ENCODE measurements at places on chromosomes 1 and 21.

- DNase-seq: peak; percentile 5
Observed at GRCh38 chr1:230979952-230980351, 1.1 kb downstream of the ARV1 start.

GRCh38 chr1:207398986-207399385 lies 55.1 kb upstream of the CR2 start:
- DNase-seq: no peak

DNA sequence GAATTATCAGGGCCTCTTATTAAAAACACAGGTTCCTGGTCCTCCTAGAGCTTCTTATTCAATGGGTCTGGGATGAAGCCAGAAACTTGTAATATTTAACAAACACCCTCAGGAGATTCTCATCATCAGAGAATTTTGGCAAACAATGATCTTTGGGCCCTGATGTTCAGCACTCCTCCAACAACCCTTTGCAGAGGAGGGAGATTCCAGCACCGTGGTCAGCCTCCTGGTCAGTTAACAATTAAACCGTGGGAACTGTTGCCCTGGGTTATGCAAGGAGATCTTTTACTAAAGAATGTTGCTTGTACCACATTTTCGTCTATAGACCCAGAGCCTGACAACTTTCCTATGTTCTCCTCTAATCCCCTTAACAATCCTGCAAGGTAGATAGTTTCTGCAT lies 294.4 kb downstream of the PLPP3 start:
- DNase-seq: no peak

DNA sequence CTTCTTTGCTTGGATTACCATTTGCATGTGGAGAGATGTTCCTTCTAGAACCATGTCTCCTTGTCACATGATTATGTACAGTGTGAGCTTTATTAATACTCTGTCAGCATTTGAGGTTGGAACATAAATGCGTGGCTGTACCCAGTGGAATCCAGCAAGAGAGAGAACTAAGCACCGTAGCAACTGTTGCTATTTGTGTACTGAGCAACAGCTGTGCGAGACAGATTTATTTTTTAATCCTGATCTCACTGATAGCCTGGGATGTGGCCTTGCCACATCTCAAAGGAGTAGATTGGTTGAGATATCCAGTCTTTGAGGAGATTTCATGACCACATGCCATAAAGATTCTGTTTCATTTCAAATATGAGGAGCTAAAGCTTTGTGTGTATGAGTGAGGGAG lies 43.4 kb downstream of the KIF1B start:
- DNase-seq: no peak

DNA sequence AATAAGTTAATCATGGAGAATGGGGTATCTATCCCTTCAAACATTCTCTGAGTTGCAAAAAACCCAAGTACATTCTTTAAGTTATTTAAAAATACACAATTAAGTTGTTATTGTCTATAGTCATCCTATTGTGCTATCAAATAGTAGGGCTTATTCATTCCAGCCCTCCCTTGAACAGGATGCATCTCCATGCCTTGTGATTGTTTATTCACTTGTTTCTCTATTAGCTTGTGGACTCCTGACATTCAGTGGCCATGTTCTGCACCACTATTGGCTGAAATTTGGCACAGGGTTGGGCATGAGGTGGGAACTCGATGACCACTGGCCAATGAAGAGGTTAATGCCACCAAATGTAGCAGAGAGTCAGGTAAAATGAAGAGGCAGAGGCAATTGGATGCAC lies 272.8 kb downstream of the TNR start:
- DNase-seq: no peak

- DNase-seq: no peak
Observed at GRCh38 chr1:43509740-43510375, 20.8 kb upstream of the PTPRF start.

DNA sequence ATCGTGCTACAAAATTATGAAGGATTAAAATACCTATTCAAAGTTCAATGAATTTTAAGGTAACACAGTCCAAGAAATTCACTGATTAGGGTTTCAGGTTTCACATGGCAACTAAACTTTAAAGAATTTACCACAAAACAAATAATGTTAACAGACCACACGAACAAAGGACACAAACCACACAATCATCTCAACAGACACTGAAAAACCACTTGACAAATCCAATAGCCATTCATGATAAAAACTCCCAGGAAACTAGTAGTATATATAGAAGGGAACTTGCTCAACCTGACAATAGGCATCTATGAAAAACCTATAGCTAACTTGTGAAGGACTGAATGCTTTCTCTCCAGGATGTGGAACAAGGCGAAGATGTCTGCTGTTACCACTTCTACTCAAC lies 21.1 kb upstream of the SH2D5 start:
- no peak for DNase-seq

GRCh38 chr1:97245026-97245425 lies 523.4 kb downstream of the PTBP2 start:
- no peak for DNase-seq

DNA sequence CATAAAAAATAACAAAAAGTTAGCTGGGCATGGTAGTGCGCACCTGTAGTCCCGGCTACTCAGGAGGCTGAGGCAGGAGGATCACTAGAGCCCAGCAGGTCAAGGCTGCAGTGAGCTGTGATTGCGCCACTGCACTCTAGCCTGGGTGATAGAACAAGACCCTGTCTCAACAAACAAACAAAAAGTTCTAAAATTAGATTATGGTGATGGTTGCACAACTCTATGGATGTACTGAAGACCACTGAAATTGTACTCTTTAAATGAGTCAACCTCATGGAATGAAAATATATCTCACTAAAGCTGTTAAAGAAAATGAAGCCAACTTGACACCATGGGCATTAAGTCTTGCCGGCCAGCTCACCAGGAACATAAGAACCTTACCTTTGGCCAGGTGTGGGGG lies 9.1 kb downstream of the MRAP start:
- no peak for DNase-seq

GRCh38 chr1:68181165-68181556 lies 51.2 kb downstream of the WLS start:
- DNase-seq: no peak

DNA sequence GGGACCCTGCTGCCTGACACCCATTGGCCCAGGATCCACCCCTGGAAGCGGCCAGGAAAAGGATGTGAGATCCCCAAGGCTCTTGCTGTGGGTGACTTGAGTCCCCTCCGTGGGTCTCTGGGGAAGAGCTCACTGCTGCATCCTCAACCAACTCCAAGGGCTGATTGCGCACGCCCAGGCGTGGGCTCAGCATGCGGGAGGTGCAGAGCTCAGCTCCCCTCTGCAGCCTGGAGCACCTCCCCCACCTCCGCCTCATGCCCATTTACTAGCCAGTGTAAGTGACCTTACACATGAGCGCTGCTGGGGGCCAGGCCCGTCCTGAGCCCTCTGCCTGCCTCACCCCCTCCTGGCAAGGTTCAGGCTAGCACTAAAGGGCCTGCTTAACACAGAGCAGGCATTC lies 138.4 kb upstream of the VAMP3 start:
- DNase-seq: no peak

GRCh38 chr21:44742418-44743153 lies 31.2 kb upstream of the TSPEAR start:
- peak; percentile 27 for DNase-seq

GRCh38 chr1:185432948-185433347 lies 115.9 kb upstream of the IVNS1ABP start:
- DNase-seq: no peak

DNA sequence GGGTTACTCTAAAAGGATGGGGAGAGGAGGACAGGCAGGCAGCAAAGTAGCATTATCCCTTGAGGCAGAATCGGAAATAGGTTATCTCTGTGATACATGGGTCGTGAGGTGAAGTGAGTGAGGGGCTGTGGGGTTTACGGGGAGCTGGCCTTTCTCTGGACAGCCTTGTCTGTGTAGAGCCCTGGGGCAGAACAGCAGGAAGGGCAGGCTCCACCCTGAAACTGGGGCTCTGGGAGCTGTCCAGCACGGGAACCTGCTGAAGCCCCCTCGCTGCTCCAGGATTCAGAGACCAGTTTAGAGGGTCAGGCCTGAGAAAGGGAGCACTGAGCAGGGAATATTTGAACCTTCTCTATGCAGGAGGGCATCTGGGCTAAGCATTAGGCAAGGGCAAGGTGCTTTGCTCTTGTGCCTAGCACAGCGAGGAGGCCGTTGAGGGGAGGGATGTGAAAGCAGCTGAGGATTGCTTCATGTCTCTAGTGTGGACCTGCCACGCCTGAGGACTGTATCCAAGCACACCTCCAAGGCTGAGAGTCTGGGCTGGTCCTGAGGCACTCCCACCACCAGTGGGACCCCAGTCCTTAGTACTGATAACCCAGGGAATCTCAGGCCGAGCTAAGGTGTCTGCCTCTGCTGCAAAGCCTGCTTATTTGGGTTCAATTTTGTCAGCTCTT lies 55.8 kb downstream of the NAV1 start:
- no peak for DNase-seq

Measured in CD4-positive, alpha-beta T cell treated with Interleukin-6 at 100 ng/mL for 8 hours (primary cell).